ENCODE measurements at places on chromosomes 7 and 10.

- no peak for DNase-seq
Observed at GRCh38 chr7:120303105-120303504, 30.1 kb downstream of the KCND2 start.

GRCh38 chr7:41039981-41040380, 662.9 kb downstream of the INHBA start:
- DNase-seq, result no peak

GRCh38 chr7:43929529-43930457, 3.6 kb downstream of the UBE2D4 start:
- no peak for DNase-seq

DNA sequence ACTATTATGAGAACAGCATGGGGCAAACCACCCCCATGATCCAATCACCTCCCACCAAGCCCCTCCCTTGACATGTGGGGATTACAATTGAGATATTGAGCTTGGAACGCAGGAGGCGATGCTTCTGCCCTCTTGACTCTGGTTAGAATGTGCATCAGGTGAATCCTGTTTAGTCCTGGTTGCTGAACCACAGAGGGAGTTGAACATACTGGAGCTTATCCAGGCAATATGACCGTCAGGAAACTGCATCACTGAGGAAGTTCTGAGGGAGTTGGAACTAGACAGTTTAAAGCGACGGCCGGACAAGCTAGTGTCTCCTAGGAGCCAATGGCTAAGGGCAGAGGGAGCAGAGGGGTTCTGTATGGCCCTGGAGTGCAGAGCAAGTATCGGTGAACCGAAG, 31.8 kb upstream of the GARS1 start:
- DNase-seq, result no peak

DNA sequence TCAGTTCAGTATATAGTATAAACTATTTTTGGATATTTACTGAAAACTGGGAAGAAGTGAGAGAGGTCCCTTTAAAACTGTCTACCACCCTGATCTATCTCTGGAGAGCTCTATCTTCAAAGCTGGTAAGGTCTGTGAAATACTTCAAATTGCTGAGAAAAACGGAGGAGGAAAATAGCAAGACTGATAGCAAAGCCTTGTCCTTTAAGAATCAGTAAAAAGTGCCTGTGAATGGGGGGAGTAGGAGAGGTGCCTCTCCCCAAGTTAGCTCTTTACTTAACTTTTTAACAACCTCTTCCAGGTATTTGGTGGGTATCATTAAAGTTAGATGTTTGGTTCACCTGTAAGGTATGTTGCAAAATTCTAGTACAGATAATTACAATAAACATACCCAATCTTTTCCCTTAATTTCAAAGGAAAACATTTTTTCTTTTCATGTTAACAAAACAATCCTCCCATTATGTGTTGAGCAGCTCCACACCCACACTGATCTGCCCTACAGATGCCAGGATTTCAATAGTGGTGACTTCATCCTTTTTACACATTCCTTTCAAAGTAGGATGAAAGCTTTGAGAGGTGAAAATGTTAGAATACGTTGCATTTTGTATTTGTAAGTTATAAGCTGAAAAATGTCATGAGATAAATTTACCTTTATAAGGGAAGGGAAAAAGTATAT, 149.2 kb downstream of the CRPPA start:
- no peak for DNase-seq
